ENCODE measurements at places on chromosomes 12 and 14.
A peak's percentile ranks its signal among the peaks of the same experiment; 100 is the strongest.

GRCh38 chr12:110744601-110745264 lies 2.0 kb upstream of the PPP1CC start:
- no peak for DNase-seq

DNA sequence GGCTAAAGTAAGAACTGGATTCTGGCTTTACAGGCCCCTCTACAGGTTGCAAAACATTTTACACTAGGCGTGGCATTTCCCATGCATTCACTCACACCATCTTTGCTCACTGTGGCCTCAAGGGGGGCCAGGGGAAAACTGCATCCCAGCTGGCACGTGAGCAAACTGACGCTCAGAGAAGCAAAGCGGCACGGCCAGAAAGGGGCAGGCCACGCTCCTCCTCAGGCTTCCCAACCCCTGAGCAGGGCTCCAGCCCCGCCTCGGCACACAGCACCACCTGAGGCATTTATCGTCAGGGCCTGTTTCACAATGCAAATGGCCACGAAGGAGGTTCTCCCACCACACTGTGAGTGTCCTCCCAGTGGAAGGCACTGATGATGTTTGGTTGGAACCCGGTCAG lies 90.8 kb downstream of the BCL11B start:
- DNase-seq = no peak

DNA sequence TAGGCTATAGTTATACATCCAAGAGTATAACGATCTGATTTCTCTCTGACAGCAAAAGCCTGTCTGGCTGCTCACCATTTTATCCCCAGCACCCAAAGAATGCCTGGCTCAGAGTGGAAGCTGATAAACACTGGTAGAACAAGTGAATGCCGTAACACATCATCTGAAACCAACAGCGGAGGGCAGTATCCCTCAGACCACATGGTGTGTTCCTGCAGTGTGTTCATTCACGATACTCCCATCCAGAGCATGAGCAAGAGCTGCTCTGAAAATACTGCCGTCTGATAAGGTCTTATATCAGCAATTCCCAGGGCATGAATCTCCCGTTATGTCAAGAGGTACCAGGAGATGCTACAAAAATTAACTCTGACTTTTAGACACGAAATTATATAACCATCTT lies 95.9 kb downstream of the TTC7B start:
- no peak for DNase-seq

DNA sequence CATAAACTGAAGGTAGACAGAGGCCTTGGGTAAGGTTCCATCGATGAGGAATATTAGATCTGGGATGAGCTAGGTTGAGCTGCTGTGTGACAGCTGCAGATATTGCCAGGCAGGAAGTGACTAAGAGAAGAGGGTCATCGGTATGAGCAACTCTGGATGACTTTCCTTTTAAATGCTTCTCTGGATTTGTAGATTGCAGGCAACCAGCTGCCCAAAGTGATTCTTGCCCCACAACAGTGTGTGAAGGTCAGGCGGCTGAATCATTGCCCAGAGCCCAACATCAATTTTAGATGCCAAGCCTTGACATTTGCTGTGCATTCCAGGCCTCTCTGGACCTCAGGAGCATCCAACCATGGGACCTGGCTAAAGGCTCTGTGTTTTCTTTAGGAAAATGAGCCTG lies 255.9 kb downstream of the DPF3 start:
- peak; percentile 78 for DNase-seq

GRCh38 chr12:115261691-115262398 lies 577.9 kb upstream of the TBX3 start:
- no peak for DNase-seq

GRCh38 chr14:74563233-74563585 lies 48.8 kb downstream of the LTBP2 start:
- DNase-seq = no peak
